ENCODE measurements at places on chromosomes 2 and 18. TPM values are rescaled to one million over a fixed set of nuclear protein-coding genes. Genes with fewer than 3 reads are reported as not detected.

DNA sequence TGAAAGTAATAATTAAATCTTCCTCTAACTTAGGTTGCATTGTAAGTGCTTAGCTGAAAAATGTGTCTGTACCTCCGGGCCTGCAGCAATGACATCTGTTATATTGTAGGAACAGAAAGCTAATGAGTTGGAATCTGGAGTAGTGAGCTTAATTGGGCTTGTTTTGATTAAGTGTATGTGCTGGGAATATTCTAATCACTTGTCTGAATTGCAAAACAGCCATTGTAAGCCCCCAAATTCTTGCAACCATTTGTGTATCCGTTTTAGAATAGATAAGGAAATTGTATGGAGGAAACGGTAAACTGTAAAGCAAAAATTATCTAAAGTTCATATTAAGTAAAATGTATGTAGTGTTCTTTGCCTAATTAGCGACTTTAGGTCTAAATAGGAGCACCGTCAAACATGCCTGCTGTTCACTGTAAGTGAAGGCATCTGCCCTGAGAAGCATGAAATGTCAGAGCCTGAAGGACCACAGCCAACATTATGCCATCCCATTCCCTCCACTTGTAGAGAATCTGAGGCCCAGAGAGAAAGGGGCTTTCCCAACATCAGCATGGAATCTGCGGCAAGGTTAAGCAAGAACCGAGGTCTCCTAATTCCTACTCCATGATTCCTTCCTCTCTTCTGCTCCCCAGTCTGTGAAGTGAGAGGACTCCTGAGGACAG lies 466.4 kb downstream of the TDRD15 start:
- no peak for DNase-seq

- DNase-seq: no peak
Measured at GRCh38 chr2:207352978-207353671, 176.6 kb upstream of the CREB1 start.

The UGT1A1 gene
- not detected for total RNA-seq

- DNase-seq: no peak
Measured at GRCh38 chr2:16200554-16201193, 260.3 kb downstream of the MYCN start.

- no peak for DNase-seq
Measured at GRCh38 chr2:27823135-27823534, 51.6 kb downstream of the MRPL33 start.

GRCh38 chr2:35548171-35548570 lies 807.4 kb upstream of the CRIM1 start:
- DNase-seq: no peak

DNA sequence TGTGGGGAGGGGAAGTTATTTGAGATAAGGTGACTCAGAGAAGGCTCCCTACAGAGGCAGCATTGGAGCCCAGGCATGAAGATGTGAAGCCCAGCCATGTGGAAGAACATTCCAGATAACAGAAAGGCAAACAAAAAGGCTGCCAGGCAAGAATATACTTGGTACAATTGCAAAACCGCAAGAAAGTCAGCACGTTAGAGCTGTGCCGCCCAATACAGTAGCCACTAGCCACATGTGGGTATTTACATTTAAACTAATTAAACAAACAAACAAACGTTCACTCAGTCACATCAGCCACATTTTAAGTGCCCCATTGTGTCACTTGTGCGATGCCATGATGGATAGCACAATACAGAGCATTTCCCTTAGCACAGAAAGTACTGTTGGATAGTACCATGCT lies 179.6 kb downstream of the SATB2 start:
- no peak for DNase-seq

DNA sequence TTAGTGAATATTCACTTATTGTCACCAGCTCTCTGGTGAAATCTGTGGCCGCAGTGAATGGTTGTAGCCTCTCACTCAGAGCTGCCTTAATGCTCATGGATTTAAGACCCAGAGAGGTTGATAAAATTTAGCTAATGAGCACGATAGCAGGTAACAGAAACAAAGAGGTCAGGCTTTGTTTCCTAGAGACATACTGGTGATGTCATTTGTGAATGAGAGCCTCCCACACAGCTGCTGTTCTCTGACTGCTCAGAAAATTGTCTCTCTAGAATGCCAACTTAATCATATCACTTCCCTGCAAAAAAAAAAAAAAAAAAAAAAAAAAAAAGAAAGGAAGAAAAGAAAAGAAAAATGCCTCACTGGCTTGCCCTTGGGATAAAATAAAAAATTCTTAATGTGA lies 411.7 kb upstream of the MYT1L start:
- DNase-seq: no peak

- no peak for DNase-seq
Measured at GRCh38 chr2:192437653-192438052, 242.9 kb upstream of the TMEFF2 start.

The TUBA4B gene
- total RNA-seq: not detected

The LYPD6 gene
- not detected for total RNA-seq

GRCh38 chr2:23198316-23199114 lies 186.5 kb upstream of the KLHL29 start:
- DNase-seq: no peak

DNA sequence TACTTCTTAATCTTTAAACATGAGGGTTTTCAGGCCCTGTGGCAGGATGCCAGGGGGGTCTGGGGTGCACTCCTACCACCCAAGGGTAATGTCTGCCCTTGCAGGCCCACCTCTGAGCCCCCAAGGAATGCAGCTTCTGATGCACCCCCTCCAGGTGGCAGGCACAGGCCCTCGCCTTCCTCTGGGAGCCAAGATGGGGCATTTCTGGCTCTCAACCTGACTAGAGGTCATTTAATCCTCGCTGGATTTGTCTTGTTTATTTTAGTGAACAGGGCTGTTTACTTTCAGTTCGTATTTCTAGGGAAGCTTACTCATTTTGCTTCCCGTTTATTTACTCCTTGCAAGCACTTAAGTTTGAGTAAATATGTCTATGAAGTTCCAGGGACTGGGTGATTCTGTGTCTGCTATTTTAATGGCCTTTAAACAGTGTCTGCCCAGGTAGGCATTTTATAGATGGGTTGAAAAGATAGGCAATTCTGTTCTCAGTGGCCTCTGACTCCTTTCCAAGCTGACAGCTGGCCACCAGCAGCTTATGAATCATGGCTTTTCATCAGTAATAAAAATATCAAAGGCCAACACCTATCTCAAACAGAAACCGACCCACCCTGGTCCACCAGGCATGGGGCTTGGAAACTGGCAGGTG lies 11.1 kb upstream of the DNPEP start:
- DNase-seq: no peak

The SCN7A gene
- total RNA-seq: not detected

- no peak for DNase-seq
Measured at GRCh38 chr2:101097638-101098037, 53.5 kb downstream of the TBC1D8 start.

DNA sequence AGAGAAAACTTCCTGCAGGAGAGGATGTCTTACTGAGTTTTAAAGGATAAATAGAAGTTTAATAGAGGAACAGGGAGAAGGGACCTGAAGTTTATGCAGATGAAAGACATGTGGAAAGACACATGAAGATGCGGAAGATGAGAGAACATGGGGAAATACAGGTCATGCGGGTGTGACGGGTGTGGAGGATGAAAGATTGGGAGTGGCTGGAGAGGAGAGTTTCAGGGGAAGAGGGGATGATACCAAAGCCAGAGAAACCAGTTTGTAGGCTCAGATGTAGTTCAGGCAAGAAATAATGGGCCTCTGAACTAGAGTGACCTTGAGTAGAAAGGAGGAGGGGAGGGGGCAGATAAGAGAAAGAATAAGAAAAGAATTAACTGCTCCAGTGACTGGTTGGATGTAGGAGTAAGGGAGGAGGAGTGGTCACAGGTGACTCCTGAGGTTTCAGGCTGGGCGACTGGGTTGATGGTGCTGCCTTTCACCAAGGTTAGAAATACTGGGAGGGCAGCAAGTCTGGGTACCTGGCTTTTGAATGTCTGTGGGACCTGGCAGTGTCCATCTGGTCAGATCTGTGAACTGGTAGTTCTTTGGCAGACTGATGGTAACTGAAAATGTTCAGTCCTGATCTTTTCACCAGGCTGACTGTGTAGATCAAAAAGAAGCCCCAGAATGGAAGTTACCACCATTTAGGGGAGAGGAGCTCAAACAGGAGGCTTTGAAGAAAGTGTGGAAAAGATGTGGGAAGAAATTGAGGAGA lies 69.4 kb downstream of the TET3 start:
- DNase-seq: no peak

The RESP18 gene
- total RNA-seq: not detected

DNA sequence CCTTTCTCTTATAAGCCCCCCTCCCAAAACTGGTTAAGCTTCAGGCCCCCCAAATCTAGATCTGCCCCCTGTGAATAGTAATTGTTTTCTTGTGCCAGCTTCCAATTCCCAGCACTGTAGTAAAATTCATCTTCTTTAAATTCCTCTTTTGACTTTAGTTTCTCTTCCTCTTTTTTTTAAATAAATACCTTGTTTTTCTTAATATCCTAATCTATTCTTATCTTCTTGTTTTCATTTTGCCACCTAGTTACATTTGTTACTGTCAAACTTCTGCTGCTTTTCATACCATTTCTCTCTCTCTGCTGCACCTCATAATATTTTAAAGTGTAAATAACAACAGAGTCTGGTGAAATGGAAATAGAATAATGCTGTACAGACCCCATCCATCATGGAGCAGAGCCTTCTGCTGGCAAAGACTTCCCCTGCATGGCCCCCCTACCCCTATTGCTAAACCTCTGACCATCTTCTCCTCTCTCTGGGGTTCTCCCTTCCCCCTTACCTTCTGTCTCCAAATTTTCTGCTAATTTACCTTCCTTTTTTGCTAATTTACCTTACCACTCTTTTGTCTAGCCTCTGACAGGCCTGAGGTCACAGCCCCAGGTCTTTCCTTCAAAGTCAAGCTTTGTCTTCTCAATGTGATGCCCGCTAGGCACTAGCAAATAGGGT lies 94.9 kb upstream of the PAPOLG start:
- DNase-seq: no peak

DNA sequence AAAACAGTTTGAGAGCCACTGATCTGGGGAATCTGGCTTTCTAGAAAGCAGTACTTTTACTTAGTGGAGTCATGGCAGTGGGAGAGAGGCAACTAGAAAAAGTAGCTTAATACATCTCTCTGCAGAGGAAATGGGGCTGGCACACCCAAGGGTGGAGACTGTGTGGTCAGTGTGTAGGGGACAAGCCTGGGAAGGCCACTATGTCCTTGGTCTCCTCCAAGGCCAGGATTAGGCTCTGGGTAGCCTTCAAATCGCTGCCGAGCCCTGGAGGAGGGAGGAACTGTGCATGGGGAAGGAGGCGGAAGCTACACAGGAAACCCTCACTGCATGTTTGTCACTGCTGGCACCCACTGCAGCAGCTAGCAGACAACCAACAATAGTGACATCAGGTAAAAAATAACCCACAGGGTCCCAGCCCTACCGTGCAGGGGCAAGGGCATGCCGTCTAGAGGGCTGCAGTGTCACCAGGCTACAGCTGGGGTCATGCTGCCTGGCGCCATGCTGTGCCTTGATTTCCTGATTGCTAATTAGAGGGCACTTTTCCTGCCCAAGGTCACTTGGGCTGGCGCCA lies 34.8 kb downstream of the LBH start:
- DNase-seq: no peak

DNA sequence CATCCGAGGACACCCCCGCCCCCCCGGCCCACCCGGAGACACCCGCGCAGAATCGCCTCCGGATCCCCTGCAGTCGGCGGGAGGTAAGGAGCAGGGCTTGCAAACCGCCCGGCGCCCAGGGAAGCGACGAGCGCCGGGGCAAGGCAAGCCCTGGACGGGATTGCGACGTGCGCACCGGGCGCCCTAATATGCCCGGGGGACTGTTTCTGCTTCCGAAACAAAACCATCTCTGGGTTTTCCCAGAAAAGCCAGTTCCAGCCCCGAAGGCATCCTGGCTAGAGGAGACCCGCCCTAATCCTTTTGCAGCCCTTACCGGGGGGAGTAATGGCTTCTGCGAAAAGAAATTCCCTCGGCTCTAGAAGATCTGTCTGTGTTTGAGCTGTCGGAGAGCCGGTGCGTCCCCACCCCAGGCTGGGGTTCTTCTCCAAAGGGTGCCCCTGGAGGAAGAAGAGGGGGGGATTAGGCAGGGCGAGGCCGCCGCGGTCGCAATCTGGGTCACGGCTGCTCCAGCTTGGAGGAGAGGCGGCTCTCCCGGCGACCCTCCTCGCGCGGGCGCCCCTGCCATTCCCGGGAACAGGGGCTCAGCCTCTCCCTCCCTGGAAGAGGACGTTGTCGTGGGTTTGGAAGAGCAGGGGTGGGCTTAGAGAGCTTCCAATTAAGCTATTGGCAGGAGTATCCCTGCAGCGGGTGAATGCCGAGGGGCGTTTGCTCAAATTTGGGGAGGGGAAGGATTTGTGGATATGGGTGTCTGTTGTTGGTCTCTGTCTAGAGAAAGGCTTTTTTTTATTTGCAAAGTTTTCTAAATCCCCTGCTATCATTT lies 521 bp downstream of the MYCN start:
- DNase-seq: no peak

DNA sequence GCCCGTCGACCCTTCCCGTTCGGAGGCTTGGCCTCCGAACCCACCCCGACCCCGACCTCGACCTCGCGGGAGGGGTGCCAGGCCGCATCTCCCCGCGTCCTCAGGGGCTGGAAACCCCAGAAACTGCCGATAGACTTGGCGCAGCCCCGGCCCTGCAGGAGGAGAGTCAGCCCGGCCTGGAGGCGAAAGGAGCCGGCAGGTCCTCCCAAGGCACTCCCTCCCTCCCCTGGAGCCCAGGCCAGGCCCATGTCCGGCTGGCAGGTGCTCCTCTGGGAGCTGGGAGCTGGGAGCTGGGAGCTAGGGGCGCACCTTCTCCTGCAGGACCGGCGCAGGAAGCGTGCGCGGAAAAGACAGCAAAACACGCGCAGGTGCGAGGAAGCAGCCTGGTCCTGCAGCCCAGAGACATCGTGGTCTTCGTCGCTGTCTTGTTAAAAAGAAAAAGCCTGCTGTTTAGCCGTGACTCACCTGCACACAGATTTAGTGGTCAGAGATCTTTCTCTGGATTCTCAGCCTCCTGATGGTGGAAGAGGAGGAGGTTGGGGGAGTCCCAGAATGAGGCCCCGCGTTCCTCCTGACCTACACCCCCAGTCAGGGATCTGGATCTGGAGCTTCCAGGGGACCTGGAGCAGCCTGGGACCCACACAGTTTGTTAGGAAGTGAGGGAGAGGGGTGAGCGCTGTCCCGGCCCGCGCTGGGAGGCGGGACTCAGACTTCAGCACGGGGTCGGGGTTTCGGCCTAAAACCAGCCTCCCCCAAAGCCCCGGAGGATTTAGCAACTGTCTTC lies 660 bp upstream of the MBP start:
- no peak for DNase-seq

- no peak for DNase-seq
Measured at GRCh38 chr2:46481198-46482193, 2.1 kb downstream of the TMEM247 start.

GRCh38 chr18:48542513-48543181 lies 3.8 kb downstream of the CTIF start:
- no peak for DNase-seq

The ANKRD62 gene
- total RNA-seq: not detected
